Breast epithelium (tissue), 4 donors: ENCODE measurements at places on chromosomes 7 and 10. TPM values are rescaled to one million over a fixed set of nuclear protein-coding genes. Genes with fewer than 3 reads are reported as not detected.

DNA sequence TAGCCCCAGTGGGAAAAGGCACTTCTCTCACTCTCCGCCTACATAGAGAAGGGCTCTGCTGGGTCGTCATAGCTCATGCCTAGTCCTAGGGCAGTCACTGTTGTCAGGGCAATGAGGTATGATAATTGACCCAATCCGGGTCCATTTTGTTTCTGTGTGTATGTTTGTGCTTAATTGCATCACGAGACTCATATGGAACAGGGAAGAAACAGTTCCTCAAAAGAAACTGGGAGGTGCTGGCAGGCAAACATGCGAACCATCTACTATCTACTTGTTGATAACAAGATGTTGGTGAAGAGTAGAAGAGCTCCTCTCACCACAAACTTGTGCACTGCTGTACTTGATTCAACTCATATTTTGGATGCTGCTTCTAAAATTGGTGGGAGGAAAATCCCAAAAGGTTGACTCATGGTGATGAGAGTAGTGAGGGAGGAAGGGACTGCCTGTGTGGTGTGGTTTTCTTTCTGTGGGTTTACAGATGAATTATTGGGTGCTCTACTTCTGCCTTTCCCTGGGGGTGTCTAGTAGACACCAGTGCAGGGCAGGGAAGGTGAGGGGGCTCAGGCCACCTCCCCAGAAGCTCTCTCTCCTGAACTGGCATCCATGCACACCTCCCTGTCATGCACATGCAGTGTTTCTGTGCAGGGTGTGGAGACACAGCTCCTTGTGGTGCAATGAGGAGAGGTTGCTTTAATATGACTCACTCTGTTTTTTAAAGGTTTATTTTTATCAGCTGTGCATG, 29.4 kb downstream of the LSMEM1 start:
- DNase-seq: no peak
- H3K27ac ChIP-seq: no peak overlapping the region
- H3K4me1 ChIP-seq: no peaks in the 10 kb centered on the region
- H3K4me3 ChIP-seq: no peak overlapping the region

DNA sequence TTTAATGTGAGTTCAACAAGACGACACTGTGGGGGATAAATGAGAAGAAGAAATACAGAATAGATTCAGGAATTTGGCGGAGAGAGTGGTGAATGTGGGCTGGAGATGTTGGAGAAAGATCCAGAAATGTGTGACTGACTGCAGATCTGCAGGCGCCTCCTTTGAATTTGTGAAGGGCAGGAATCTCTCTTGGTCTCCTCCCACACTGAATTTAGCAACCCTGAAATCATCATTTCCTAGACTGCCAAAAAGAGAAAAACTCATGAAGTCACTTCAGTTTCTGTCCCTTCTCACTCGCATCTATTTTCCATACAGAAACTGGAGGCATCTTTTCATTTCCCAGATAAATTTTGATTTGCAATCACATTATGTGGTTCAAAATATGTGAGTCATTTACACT, 128.7 kb downstream of the GNAI1 start:
- no peaks in the 10 kb centered on the region for H3K36me3 ChIP-seq
- H3K27me3 ChIP-seq: no peaks in the 10 kb centered on the region
- DNase-seq: no peak
- H3K4me1 ChIP-seq: no peaks in the 10 kb centered on the region

Gene SUN3
- not detected for total RNA-seq

DNA sequence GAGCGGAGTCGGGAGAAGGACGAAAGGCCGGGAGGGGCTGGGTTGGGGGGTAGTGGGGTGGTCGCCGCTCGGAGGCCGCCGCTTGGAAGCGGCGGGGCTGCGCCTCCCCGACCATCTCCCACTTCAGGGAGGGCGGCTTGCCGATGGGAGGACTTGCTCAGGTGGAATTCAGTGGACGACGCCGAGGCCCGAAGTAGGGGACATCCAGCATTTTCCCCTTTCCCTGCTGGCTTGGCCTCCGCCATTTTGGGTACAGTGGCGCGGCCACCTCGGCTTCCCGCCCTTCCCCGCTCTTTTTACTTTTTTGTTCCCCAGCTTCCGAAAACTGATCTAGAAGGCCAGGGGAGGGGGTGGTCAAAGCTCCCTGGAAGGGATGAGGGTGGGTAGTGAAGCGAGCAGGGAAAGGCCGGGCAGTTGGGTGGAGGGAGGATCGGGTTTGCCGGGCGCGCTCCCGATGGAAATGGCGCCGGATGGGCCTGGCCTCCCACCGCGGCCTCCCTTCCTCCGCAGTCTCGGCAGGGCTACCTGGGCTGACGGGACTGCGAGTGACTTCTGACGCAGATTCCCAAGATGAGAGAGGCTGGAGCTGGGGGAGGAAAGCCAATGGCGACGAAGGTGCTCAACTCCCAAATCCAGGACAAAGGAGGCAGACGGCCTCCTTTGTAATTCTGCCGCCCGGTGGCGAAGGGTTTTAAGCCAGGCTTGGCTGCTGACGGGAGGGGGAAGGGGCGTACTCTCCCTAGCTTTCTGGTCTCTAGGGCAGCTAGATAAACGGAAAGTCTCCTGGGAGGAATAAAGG, at the start of gene PBLD:
TSS of gene PBLD (minus strand) at position 670 of the 799 bp plus-strand sequence. CDS start 26,084 bp downstream, outside the sequence.
- peak within 1 kb of the TSS; percentile 100 for H3K27ac ChIP-seq
- no peaks in the 10 kb centered on the region for H3K27me3 ChIP-seq
- H3K4me1 ChIP-seq: no peaks in the 10 kb centered on the region
- H3K36me3 ChIP-seq: no peaks in the 10 kb centered on the region

Gene SDK1
- total RNA-seq: 3.7 TPM

Gene PDE1C
- total RNA-seq: 3.2 TPM

GRCh38 chr7:121192834-121193233, 136.0 kb upstream of the WNT16 start:
- no peaks in the 10 kb centered on the region for H3K36me3 ChIP-seq
- no peak for DNase-seq
- H3K4me3 ChIP-seq: no peak overlapping the region
- H3K4me1 ChIP-seq: no peaks in the 10 kb centered on the region

DNA sequence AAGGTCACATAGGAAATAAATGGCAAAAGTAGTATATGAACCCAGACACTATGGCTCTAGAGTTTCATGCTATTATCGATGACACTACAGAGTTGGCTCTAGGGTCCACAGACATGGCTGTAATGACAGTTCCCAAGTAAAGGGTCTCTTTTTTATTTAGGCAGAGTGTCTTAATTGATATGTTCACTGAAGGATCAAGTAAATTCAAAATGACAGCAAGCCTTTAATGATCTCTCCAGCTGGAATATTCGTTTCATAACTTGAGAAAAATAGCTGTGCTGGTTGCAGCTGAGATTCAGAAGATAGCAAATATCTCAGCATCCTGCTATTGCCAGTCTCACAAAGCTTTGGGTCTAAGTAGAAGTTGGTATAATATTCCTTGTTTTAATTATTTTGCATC, 333.6 kb upstream of the MAGI2 start:
- no peak overlapping the region for H3K27ac ChIP-seq
- H3K4me1 ChIP-seq: no peaks in the 10 kb centered on the region
- no peaks in the 10 kb centered on the region for H3K27me3 ChIP-seq

DNA sequence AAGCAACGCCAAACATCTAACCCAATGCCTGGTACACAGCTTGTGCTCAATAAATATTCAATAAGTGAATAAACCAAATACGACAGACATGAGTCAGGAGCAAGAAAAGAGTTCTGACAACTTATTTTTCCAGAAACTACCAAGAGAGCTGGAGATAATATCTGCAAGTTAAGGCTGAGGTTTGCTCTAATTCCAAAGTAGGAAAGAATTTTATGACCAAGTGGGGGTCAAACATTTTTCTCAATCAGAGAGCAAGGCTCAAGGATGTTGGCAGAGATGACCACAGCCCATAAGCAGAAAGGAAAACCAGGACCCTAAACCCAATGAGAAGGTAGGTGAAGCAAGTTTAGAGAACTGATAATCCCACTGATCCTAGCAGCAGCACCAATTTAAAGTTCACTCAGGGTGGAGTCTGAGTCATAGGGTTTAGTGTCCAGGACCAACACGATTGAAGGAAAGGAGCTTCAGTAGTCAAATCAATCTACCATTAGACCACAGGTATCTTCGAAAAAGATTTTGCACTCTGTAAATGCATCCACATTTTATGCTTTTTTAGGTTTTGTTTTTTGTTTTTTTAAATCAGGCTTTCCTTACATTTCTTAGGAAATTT, 49.3 kb upstream of the KCNIP2 start:
- no peak overlapping the region for H3K27ac ChIP-seq
- DNase-seq: no peak
- H3K4me3 ChIP-seq: no peak overlapping the region

DNA sequence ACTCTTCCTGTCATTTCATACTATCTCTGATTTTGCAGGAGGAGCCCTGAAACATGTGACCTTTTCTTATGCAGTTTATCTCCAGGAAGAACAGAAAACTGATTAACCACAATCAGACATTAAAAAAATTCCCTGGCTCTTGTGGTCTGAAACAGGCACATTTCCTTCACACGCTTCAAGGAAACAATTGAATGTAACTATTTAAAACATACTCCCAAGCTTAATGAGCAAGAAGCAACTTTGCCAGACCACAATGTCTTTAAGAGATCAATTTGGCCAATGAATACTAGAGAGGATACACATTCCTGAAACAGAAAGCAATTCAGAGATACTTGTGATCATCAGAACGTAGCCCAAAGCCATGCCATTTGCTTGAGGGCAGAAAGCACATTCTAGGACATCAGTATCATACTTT, 65.8 kb downstream of the PIP4K2A start:
- no peak overlapping the region for H3K27ac ChIP-seq
- DNase-seq: no peak
- H3K36me3 ChIP-seq: no peaks in the 10 kb centered on the region
- no peak overlapping the region for H3K4me3 ChIP-seq

DNA sequence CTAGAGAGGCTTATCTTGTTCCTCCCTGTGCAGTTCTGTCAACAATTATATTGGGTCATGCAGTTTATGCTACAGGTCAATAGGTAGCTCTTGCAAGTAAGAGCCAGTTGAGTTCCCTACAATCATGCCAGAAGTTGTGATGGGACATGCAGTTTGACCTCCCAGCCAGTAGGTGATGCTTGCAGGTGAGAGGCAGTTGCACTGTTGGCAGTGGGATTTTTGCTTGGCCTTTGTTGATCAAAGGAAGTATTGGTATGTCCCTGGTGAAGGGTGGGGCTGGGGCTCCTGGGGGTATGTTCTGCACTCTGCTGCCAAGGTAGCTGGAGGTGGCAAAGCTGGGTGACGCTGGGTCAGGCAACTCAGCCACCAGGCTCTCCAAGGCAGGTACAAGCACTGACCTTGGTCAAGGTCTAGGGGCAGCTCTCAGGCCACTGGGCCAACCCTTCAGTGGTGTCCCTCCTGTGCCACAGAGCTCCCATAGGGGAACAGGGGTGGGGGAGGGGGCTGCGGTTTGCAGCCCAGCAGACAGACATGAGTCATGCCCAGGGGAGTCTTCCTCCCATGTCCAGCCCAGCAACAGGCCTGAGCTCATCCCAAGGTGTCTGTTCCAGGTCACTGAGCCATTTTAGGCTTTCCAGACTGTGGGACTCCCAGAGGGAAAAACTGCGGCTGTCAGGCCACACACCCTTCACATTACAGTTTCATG, 43.3 kb downstream of the MEOX2 start:
- DNase-seq: no peak
- no peaks in the 10 kb centered on the region for H3K4me1 ChIP-seq
- H3K36me3 ChIP-seq: no peaks in the 10 kb centered on the region

- no peak for DNase-seq
- no peaks in the 10 kb centered on the region for H3K27me3 ChIP-seq
- H3K27ac ChIP-seq: no peak overlapping the region
- no peaks in the 10 kb centered on the region for H3K36me3 ChIP-seq
- no peaks in the 10 kb centered on the region for H3K4me1 ChIP-seq
Observed at GRCh38 chr10:75883081-75884072, 452.0 kb downstream of the LRMDA start.

Gene EIF4H
- total RNA-seq: 199 TPM
